ACHN (cell line): ENCODE measurements at places on chromosomes 11 and 22.

- DNase-seq = no peak
These were observed 1.6 kb downstream of the TCP11L1 start for GRCh38 chr11:33040862-33041453.

GRCh38 chr11:35853971-35854370 lies 89.9 kb upstream of the LDLRAD3 start:
- no peak for DNase-seq

DNA sequence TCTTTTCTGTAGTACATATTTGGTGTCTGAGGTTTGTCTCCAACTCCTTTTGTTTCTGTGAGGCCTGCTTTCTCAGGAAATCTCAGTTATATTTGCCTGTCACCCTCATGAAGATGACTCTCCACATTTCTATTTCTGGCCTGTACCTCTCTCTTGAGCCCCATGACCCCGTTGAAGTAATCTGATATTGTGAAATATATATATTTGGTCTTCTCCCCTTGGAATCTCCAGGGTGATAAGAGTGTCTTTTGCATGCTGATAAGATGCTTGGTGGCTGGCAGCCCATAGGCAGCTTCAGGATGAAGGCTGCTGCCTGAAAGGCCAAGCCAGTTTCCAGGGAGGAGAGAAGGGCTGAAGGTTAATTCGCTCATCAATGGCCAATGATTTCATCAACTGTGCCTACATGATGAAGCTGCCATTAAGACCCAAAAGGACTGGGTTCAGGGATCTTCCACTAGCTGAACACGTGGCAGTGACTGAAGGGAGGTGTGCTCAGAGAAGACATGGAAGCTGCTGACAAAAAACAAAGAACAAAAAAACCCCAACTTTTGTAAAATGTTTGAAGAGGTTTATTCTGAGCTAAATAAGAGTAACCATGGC lies 67.4 kb downstream of the MICAL2 start:
- DNase-seq = no peak

GRCh38 chr11:78812513-78813293 lies 238.0 kb upstream of the NARS2 start:
- DNase-seq = no peak

DNA sequence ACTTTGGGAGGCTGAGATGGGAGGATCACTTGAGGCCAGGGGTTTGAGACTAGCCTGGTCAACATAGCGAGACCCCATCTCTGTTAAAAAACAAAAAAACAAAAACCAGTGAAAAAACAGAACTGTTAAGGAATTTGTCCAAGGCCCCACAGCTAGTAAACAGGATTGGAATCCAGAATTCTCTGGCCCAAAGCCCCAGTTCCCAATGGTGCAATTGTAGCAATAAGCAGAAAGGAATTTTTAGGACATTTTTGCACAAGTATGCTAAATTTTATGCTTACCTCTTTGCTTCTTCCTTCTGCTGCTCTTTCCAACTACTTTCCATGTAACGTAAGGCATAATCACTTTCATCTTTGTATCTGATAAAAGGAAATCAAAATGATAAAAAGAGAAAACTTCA lies 11.6 kb downstream of the MISFA start:
- DNase-seq = no peak

GRCh38 chr11:291281-292210 lies 2.6 kb downstream of the PGGHG start:
- DNase-seq = no peak

DNA sequence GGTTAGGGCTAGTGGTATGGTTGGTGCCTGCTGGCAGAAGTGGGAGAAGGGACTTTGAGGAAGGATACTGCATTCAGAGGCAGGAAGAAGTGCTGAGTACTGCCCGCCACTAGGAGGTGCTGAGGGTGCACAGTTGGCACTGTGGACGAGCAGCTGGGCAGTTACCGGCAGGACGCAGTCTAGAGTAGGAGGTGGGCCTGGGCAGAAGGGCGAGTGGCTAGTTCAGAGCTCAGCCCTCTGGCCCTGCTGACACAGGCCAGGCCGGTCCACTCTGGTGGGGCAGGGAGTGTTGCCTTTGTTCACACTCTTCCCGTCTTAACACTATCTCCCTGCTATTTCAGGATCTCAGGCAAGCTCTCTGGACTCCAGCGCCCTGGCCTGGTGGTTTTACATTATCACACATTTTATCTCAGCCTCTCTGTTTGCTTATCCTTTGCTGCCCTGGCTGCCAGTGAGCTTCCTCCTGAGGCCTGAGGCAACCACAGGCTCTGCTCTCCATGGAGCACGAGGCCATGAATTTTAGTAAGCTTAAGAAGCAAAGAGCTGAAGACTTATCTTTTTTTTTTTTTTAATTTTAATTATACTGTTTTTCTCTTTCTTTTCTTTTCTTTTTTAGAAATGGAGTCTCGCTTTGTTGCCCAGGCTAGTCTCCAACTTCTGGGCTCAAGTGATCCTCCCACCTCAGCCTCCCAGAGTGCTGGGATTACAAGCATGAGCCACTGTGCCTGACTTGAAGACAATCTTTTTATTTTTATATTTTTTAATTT lies 26.9 kb downstream of the SNAP29 start:
- peak; percentile 79 for DNase-seq

- DNase-seq = no peak
These were observed 8.6 kb downstream of the SLC25A1 start for GRCh38 chr22:19169947-19170318.

GRCh38 chr11:111944651-111945051 lies 7.5 kb downstream of the DIXDC1 start:
- peak; percentile 82 for DNase-seq

DNA sequence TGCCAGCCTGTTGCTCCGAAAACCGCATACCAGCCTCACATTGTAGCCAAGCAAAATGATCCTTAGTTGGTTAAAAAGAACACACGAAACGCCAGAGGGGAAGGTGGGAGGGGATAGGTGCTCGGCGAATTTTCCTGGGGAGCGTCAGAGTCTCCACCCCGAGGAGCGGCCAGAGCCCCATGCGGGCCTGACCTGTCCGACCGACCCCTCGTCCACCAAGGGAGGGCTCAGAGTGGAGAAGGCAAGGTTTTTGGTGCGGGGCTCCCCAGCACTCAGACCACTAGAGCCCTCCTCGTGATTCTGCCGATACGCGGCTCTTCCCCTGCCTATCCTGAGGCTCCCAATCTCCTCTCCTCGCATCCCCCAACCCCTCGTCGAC lies 39.6 kb downstream of the DIXDC1 start:
- peak; percentile 25 for DNase-seq

- DNase-seq = no peak
These were observed 319.8 kb downstream of the DLG2 start for GRCh38 chr11:85307366-85307765.

- no peak for DNase-seq
These were observed 3.8 kb downstream of the SHISA8 start for GRCh38 chr22:41911001-41911611.

DNA sequence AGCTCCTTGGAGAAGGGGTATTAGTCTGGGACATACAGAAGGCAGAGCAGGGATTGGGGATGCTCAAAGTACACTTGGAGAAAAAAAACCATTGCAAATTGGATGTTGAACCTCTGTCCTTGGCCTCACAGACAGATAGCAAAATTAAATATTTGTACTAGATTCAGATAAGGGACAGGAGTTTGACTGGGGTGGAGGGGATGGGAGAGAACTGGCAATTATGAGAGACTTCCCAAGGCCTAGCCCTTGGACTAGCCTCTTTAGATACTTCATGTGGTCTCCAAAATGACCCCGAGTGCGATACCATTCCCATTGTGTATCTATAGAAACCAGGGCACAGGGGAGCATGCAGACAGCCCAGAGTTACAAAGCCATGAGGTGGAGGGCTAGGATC lies 15.5 kb downstream of the DGAT2 start:
- no peak for DNase-seq

GRCh38 chr22:36331306-36331911 lies 56.4 kb downstream of the MYH9 start:
- DNase-seq = peak; percentile 92

- no peak for DNase-seq
These were observed 15.2 kb downstream of the POLR3H start for GRCh38 chr22:41528938-41529561.

DNA sequence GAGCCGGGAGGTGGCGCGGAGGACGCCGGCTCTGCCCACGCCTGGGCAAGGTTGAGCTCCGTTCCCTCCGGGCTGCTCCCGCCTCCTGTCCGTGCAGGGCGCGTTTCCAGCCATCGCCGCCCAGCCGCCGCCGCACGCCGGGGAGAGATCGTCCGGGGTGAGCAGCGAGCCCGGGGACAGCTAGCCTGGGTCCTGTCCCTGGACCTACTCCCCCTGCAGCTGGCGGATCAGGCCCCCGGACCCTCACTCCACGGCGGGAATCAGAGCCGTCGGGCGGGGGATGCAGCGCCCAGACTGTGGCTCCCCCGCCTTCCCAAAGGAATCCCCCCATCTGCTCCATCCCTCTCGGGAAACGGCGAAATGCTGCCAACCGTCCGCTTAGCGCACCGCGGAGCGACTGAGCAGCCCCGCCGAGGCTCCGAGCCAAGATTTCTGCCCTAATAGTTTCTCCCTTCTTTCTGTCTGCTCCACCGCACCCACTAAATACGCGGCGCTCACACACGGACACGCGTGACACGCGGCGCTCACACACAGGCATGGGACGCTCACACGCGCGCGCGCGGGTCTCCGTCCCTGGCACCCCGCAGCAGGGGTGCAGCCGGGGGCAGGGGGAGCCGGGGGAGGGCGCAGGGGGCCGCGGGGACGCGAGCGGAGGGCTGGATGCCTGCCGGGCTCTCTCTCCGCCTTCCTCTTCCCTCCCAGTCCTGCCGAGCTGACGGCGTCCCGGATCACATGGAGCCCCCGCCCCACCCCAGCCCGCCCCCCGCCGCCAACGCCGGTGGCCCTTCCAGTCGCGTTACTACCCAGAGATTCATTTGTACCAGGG lies at the start of gene KCNJ5:
Gene KCNJ5 (plus strand): TSS at position 814 of the 826 bp plus-strand sequence. CDS start 19,918 bp downstream, outside the sequence.
- DNase-seq = no peak

DNA sequence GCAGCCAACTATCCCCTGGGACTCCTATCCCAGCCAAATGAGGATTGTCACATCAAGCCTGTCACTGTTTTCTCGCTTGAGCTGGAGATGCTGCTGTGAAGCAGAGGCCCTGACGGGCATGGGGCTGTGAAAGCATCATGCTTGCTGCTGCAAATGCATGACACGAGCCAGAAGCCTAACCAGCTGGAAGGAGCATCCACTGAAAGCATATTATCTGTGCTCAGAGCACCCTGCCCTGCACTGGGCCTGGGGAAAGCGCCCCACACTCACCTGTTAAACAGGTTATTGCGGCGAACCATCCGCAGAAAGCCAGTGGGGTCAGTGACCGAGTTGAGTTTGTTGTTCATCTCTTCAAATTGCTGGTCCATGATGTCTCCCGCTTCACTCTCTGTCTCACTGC lies 110.9 kb upstream of the PITPNB start:
- no peak for DNase-seq

GRCh38 chr22:31646186-31647019 lies 15.6 kb downstream of the PISD start:
- peak; percentile 89 for DNase-seq

DNA sequence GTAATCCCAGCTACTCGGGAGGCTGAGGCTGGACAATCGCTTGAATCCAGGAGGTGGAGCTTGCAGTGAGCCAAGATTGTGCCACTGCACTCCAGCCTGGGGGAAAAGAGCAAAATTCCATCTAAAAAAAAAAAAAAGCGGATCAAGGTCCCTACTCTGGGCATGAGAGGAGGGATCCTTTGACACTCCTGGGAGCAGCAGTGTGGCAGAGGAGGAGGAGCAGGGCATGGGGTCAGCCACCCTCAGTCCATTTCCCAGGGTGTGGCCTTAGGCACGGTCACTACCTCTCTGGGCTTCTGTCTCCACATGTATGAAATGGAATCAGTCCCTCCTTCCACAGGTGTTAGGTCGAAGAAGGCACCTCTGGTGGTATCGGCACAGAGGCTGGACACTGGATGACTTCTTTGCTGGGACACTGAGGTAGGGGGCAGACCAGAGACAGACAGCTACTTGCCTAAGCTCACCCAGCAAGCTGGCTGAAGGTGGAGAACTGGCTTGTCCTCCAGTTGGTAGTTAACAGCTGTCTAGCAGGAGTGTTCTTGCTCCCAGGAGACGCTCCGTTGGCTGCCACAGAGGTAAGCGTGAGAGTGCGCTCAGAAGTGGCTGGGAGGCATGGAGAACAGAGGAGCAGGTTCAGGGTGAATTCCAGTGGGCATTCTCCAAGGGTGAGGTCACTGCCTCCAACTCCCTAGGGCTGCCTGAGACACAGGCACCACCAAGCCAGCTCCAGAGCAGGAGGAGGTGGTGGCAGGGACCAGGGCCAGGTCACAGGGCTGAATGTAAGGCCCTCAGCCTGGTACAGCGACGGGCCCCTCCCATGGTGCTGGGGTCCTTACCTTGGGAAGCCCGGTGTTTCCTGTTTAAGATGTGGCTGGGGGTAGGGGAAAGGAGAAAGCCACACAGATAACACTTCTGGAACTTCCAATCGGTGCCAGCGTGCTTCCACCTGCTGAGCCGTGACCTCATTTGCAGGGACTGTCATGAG lies 19.5 kb downstream of the TXN2 start:
- peak; percentile 97 for DNase-seq

DNA sequence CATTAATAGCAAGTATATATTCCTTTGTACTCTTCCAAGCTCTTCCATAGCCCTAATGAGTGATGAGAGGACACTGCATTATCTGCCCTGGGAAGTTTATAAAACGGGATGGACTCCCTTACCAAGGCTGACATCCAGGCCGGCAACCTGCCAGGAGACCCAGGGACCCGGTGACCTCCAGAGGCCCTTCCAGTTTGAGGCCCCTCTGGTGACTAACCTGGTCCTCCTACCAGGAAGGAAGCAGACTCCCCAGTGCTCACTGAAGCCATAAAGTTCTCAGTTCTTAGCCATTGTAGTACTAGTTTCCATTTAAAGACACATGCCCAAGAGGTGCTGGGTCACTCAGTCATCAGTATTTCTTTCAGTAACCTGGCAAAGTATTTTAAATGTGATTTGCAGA lies 345.4 kb downstream of the TENM4 start:
- DNase-seq = no peak

DNA sequence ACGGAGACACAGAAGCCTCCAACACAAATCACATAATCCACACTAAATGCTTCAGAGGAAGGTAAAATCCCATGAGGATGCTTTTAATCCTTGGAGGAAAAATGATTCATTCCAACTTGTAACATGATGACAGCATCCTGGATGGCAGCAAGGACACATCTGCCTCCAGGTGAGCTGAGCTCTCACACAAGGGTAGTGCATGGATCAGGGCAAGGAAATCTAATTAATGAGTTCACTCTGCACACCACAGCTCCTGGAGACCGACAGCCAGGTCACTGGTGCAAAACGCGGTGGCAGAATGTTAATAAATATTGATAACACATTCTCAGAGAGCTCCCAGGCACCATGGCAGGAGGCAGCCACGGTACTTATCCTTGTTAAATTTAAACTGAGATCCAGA lies 40.3 kb upstream of the CYP2D6 start:
- no peak for DNase-seq

- no peak for DNase-seq
These were observed 22.6 kb downstream of the DAGLA start for GRCh38 chr11:61702701-61703312.

GRCh38 chr22:37904572-37905533 lies 1.2 kb upstream of the MICALL1 start:
- peak; percentile 94 for DNase-seq

DNA sequence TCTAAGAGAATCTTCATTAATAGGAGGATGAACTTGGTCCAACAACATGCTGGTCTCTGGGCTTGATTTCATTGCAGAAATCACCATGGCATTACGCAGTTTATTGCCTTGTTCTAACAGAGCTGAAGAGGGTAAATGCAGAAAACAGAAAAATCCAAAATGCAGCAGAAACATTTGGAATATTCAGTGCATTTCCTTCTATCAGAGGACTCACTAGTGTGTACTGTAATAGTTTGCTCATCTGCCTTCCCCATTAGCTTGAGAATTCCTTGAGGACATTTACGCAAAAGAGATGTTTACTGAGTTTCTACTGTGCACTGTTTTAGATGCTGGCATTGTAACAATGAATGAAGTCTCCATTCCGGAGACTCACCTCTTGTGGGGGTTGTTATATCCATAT lies 37.4 kb downstream of the C2CD3 start:
- no peak for DNase-seq
